MCF 10A (cell line): ENCODE measurements at places on chromosomes 5 and 9.

GRCh38 chr5:43664501-43665040 is 61.6 kb downstream of the NNT start:
- no peak overlapping the region for H3K4me3 ChIP-seq
- no peak overlapping the region for H3K27ac ChIP-seq
- no peak for DNase-seq
- no peaks in the 10 kb centered on the region for H3K27me3 ChIP-seq

DNA sequence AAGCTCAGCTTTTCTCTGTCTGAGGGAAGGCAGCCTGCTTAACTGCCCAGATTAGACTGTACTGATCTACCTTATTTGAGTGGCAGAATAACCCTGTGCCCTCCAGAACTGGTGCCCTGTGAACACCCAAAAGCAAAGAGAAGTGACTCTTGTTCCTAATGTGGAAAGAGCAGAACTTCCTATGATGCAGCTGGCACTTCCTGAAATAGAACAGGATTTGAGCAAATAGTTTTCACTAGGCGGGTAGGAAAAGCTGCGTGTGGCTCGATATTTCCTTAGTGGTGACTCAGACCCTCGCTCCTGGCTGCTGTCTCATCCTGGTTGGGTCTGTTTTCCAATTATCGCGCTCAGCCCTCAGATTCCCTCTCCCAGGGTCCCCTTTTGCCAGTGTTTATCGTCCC is 89.9 kb downstream of the SH3TC2 start:
- peaks cover 9% of the 10 kb centered on the region for H3K36me3 ChIP-seq
- H3K27me3 ChIP-seq, result no peaks in the 10 kb centered on the region
- peak overlapping the region; percentile 93 for H3K27ac ChIP-seq

DNA sequence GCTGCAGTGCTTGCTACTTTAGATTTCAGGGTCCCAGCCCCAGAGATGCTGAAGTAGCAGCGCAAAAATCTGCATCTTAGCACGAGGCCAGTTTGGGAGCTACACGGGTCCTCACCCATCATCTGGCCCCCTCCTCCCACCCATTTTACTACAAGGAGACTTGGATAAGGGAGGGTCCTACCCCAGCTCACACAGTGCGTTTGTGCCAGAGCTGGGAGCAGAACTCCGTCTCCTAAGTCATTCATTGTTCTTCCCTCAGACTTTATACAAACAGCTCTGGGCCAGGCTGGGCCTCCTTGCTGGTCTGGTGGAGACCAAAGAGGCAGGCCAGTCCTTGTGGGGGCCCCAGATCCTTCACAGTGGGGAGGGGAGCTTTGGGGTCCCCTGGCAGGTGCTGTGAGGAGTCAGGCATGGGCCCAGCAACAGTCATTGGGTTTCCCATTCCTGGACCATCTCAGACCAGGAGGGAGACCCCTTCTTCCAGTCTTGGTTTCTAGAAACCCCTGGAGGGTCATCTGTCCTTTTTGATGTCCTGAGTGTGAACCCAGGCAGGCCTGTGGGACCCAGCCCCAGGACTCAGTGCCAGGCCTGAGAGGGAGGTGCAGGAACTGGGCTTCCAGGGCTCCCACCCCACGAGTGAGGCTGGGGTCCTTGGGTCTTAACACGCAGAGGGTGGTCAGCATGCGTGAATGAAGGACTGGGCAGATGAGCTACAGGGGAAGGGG is 2.3 kb upstream of the IL17B start:
- no peak overlapping the region for H3K4me3 ChIP-seq
- no peaks in the 10 kb centered on the region for H3K4me1 ChIP-seq
- H3K36me3 ChIP-seq, result peaks cover 5% of the 10 kb centered on the region
- no peak overlapping the region for H3K27ac ChIP-seq
- no peaks in the 10 kb centered on the region for H3K27me3 ChIP-seq

DNA sequence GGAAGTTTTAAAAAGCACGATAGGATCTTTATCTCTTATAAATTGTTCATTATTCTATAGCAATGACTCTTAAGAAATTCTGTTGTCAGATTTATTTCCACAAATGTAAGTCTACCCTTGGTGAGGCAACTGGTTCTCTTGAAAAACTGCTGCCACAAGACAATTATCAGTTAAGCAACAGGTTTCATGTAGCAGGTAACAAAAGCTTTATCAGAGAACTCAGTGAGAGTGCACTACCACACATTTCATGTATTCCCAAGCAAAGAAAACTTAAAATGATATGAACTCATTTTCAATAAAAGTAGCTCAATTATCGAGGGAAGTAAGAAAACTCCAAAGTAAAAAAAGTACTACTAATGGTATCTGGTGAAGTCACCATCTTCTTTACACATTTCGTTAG is 9.4 kb downstream of the NR6A1 start:
- no peak for DNase-seq
- H3K4me3 ChIP-seq, result no peak overlapping the region
- no peaks in the 10 kb centered on the region for H3K36me3 ChIP-seq
- H3K27ac ChIP-seq, result no peak overlapping the region
- no peaks in the 10 kb centered on the region for H3K27me3 ChIP-seq

DNA sequence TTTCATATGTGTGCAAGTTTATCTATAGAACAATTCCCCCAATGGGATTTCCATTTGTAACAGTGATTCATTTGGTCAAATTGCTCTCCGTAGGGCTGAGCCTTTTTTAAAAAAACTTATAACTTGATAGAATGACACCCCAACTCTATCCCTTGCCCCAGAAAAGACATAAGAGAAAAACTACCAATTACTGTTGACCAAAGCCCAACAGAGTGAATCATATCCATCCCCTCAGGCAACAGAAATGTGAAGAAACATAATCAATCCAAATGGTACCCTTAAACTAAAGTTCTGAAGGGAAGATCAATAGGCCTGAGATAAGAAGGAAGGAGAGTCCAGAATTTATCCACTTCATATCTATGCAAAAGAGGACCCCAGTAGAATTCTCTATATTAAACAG is 17.8 kb downstream of the TICAM2 start:
- DNase-seq, result no peak
- no peak overlapping the region for H3K27ac ChIP-seq
- no peak overlapping the region for H3K4me3 ChIP-seq
- H3K36me3 ChIP-seq, result no peaks in the 10 kb centered on the region

DNA sequence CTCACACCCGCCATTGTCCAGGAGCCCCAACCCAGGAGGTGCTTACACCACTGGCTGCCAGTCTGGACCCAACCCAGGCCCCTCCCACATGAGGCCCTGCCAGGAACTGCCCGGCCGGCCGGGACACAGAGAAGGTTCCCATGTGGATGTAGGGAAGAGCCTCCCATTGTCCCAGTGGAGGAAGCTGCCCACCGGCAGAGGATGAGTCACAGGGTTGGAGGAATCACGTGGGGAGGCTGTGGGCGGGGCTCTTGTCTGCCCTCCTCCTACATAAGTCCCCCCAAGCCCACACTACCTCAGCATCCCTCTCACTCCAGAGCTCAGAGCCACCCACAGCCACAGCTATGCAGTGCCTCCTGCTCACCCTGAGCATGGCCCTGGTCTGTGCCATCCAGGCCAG is 26.1 kb downstream of the PAEP start:
- no peak overlapping the region for H3K27ac ChIP-seq
- H3K36me3 ChIP-seq, result no peaks in the 10 kb centered on the region
- H3K27me3 ChIP-seq, result peaks cover 20% of the 10 kb centered on the region
- H3K4me1 ChIP-seq, result no peaks in the 10 kb centered on the region
- no peak overlapping the region for H3K4me3 ChIP-seq
- peak; percentile 24 for DNase-seq

- H3K36me3 ChIP-seq, result peaks cover 7% of the 10 kb centered on the region
- peak; percentile 30 for DNase-seq
- H3K27ac ChIP-seq, result peak overlapping the region; percentile 31
- H3K4me3 ChIP-seq, result peak overlapping the region; percentile 33
- H3K27me3 ChIP-seq, result peaks cover under 1% of the 10 kb centered on the region
- peaks cover 21% of the 10 kb centered on the region for H3K4me1 ChIP-seq
Observed at GRCh38 chr5:158875272-158875679, 224.4 kb downstream of the EBF1 start.

DNA sequence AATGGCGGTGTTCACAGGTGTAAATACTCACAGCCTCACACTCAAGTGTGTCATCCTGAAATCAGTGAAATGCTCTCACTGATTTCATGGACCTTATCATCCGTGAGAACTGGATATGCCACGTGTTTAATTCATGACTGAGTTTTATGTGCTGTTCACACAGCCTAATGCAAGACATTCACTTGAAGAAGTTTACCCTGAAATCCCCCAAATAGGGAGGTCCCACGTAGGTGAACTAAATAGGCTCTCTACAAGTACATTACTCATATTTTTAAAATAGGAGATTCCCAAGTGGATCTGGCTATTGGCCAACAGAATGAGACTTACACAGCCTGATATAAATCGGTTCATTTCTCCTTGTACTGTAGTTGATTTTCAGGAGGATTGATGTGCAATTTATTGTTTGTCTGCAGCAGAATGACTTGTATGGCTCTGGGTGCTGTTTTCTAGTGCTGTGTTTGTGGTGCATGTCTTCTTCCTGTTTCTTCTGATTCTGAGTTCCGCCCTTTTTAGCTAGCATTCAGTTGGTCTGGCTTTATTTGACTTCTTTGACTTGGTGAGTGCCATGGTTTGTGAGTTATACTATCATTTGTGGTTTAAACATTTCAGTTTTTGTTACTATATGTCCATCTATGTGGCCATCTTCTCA is 25.1 kb downstream of the TRIO start:
- no peak overlapping the region for H3K4me3 ChIP-seq
- peak overlapping the region; percentile 63 for H3K27ac ChIP-seq
- peaks cover 60% of the 10 kb centered on the region for H3K4me1 ChIP-seq

DNA sequence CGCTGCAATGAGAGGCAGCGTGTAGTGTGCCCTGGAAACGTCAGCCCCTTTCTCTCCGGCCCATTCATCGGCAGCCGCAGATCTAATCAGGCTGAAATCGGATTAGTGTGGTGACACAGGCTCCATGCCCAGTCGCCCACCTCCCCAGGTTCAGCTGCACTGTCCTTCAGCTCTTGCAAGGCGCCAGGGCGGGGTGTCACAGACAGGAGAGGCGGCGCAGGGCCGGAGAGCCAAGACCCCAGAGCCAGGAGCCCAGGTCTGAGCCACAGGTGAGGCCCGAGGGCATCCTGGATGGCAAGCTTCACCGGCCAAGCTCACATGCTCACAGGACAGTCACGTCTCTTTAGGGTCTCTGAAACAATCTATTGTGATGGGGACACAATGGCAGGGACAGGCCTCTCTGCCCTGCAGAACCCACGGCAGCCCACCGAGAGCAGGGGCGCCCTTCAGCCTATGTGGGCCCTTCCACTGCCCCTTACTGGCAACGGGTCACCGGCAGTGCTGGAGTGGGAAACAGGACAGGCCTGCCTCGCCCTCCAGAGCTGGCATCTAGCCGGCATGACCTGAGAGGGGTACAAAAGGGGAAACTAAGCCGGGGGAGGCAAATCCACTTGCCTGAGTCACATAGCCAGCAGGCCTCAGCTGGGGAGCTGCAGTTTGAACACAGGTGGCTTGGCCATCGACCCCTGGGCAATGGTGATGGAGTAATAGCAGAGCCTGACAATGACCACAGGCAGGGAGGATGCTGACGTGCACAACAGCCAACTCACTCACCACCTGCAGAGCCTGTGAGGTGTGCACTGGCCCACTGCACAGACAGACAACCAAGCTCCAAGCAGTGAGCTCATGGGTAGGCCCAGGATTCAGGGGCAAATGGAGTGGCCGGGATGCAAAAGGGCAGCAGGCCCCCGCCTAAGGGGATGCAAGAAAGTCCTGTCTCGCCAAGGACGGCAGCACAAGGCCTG is 48.1 kb downstream of the VAV2 start:
- no peaks in the 10 kb centered on the region for H3K27me3 ChIP-seq
- peak overlapping the region; percentile 70 for H3K27ac ChIP-seq
- DNase-seq, result peak; percentile 60
- no peak overlapping the region for H3K4me3 ChIP-seq

GRCh38 chr5:53369681-53370080 is 110.7 kb upstream of the FST start:
- H3K36me3 ChIP-seq, result no peaks in the 10 kb centered on the region
- no peak for DNase-seq

DNA sequence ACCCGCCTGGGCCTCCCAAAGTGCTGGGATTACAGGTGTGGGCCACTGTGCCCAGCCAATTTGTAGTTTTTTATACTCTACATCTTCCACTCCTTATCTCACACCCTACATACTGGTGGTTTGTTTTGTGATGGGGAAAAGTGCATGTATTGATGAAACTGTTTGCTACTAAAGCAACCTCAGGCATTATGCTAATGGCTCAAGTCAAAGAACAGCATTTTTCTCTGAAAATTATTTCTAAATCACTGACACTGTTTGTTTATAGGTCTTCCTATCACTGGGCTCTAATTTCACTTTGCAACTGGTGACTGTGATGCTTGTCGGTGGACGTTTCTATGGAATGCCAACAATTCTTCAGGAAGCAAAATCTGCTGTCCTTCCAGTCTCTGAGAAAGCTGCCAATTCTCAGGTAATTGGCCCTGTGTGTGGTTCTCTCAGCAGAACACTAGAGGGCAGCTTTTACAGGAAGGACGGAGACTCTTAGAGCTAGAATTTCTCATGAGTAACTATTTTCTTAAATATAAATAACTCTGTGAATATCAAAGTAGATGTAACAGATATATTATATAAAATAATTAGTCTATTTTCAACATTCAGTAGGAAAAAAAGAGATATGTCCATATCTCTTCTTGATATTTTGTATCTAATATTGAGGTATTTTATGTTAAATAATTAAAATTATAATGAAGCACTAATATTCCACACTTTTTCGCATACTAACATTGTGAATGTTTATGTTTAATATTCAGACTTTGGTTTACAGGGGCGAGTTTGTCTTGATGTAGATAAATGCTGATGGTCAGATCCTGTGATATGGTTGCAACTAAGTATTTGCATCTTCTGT is 244.1 kb downstream of the ADGRV1 start:
- no peak overlapping the region for H3K4me3 ChIP-seq
- no peak overlapping the region for H3K27ac ChIP-seq
- peak; percentile 62 for DNase-seq
- peaks cover 14% of the 10 kb centered on the region for H3K27me3 ChIP-seq

- H3K36me3 ChIP-seq, result no peaks in the 10 kb centered on the region
- no peak overlapping the region for H3K27ac ChIP-seq
- peaks cover 19% of the 10 kb centered on the region for H3K4me1 ChIP-seq
- H3K27me3 ChIP-seq, result no peaks in the 10 kb centered on the region
Observed at GRCh38 chr9:134658378-134658955, 16.9 kb downstream of the COL5A1 start.

GRCh38 chr9:79046401-79046800 is 525.4 kb upstream of the TLE4 start:
- H3K36me3 ChIP-seq, result no peaks in the 10 kb centered on the region
- H3K27me3 ChIP-seq, result no peaks in the 10 kb centered on the region
- no peaks in the 10 kb centered on the region for H3K4me1 ChIP-seq
- H3K27ac ChIP-seq, result no peak overlapping the region
